ENCODE measurements at places on chromosomes 5 and 9.

DNA sequence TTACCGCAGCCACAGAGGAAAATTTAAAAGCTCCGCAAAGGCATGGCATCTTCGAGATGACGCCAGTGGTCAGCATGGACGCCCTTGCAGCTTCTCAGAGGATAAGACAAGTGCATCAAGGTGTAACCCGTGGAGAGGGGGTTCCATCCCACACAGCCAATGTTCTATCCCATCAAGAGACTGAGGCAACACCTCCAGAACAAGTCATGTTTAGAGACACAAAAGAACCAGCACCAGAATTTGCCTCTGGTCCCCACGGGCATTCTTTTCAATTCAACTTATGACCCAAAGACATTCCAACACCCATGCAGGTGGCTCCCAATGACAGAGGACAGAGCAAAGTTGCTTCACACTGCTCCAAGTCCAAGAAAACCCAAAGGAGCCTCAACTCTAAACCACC is 20.7 kb downstream of the ROR2 start:
- DNase-seq, result no peak

- no peak for DNase-seq
Measured at GRCh38 chr9:19769213-19769612, 19.6 kb downstream of the SLC24A2 start.

DNA sequence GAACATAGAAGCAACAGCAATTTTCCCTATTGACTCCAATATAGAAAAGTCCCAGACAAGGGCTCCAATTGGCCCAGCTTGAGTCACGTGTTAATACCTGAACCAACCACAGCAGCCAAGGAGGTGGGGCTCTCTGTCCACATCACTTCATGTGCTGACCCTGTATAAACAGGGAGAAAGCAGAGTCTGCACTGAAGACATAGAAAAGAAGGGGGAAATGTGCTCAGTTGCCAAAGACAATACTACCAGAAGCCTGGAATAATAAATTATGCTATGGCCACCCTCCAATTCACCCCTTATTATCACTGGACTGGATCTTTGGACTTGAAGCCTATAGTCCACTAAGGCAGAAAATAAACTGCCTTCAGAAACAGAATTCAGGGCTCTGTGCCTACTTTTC is 275.4 kb downstream of the EPB41L4A start:
- DNase-seq, result peak; percentile 60

DNA sequence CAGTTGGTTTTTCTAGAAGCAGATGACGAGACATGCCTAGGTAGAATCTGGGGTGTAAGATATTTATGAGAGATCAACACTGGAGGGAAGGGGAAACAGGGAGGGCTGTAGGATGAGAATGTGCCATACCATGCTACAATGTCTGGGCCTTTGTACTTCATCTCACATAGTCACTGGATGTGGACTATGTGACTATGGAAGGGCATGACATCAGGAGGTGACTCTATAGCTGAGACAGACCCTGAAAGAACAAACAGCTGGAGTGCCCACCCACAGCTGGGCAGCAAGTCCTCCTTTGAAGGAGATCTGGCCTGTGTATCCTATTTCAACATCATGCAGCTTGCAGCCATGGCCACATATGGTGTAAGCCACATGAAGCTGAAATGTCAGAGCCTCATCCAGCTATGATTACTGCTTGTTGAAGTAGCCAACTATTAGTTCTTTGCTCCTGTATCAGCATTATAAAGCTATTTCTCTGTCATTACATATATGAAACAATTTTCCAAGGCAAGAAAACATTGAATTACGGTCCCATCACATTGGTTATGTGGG is 46.2 kb upstream of the KIF2A start:
- no peak for DNase-seq

DNA sequence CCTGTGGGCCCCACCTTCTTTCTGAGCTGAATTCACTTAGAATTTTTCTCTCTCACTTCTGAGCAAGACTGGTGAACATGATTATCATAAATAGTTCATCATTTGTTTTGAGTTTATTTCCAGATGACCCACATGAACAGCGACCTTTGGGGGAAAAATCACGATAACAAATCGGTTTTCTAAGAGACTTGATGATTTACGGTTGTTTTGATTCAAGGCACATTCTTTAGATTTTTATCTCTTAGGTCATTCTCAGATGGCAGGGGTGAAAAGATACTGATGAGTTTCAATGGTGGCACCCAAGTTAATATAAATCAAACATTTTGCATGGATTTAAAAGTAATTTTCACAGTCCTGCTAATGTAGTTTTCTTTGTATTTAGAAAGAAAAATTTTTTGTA is 95.1 kb downstream of the DMXL1 start:
- peak; percentile 57 for DNase-seq

- no peak for DNase-seq
Measured at GRCh38 chr5:133744051-133744959, 132.0 kb upstream of the FSTL4 start.

GRCh38 chr5:57499262-57500050 is 16.8 kb upstream of the ACTBL2 start:
- peak; percentile 60 for DNase-seq

GRCh38 chr5:142421228-142421617 is 96.4 kb upstream of the SPRY4 start:
- DNase-seq, result peak; percentile 30

DNA sequence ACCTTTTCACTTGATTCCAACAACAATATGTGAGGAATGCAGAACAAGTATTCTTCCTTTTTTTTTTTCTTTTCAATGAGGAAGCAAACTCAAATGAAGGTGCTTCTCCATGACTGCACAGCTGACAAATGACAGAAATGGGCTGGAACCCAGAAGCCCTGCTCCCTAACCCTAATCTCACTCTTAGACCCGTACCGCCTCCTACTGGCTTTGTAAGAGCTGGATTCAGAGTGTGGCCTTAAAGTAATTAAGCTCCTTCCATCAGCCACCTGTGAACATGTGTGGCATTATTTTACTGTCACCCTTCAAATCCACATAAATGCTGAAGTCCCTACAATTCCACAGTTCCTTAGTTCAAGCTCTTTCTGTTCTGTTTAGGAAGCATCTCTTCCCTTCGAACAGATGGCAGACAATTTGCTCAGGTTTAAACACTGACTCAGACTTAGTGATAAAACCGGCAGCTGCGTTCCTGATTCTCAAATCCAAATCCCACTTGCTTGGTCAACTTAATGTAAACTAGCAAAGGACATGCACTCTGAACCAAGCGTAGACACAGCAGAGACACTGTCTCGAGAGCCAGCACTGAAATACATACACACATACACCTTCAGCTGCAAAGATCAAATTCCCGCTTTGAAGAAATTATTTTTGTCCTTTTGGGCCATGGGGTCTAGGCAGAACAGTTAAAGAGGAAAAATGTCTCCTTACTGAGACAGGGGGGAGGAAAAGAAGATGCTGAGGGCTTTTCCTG is 316.7 kb upstream of the TLE4 start:
- DNase-seq, result no peak

Data from EH (cell line).